ENCODE measurements at places on chromosomes 1 and 21. TPM values are rescaled to one million over a fixed set of nuclear protein-coding genes. Genes with fewer than 3 reads are reported as not detected.

DNA sequence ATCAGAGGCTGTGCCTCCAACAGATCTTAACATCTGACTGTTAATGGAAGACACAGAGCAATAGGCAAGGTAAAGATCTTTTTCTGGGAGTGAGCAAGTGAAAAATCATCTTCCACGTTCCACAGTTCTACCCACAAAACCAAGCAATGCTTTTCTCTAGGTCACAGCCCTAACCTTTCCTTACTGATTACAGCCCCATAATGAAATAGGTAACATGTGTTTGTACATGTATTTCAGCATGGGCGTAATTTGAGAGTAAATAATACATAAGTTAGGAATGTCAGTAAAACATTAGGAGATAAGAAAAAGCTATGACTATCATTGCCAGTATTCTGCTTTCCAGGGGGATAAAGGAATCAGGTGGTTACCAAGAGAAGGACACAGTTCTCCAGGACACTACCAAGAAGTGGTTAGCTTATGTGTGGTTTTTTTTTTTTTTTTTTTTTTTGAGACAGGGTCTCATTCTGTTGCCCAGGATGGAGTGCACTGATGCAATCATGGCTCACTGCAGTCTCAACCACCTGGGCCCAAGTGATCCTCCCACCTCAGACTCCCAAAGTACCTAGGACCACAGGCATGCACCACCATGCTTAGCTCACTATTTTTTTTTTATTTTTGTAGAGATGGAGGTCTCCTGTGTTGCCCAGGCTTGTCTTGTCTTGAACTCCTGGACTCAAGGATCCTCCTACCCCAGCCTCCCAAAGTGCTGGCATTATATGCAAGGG is 72.0 kb downstream of the DAP3 start:
- no peak for DNase-seq

TCEA3 gene
- 3.1 TPM for total RNA-seq

ASTN1 gene
- 0.23 TPM for total RNA-seq

GRCh38 chr1:36108314-36108713 is 16.7 kb downstream of the COL8A2 start:
- no peak for DNase-seq

- DNase-seq, result no peak
Observed at GRCh38 chr1:94709891-94710581, 110.1 kb upstream of the SLC44A3 start.

- no peak for DNase-seq
Observed at GRCh38 chr1:48470481-48470855, 1.5 kb downstream of the SPATA6 start.

CDC20 gene
- 308 TPM for total RNA-seq

GRCh38 chr1:43455213-43455889 is 1.6 kb upstream of the HYI start:
- no peak for DNase-seq

LRIG2 gene
- total RNA-seq, result 3.9 TPM

SYT11 gene
- 13.2 TPM for total RNA-seq

GRCh38 chr1:201190005-201190404 is 619 bp upstream of the IGFN1 start:
- no peak for DNase-seq

GRCh38 chr1:109370712-109371340 is 26.9 kb downstream of the SORT1 start:
- peak; percentile 86 for DNase-seq

DNA sequence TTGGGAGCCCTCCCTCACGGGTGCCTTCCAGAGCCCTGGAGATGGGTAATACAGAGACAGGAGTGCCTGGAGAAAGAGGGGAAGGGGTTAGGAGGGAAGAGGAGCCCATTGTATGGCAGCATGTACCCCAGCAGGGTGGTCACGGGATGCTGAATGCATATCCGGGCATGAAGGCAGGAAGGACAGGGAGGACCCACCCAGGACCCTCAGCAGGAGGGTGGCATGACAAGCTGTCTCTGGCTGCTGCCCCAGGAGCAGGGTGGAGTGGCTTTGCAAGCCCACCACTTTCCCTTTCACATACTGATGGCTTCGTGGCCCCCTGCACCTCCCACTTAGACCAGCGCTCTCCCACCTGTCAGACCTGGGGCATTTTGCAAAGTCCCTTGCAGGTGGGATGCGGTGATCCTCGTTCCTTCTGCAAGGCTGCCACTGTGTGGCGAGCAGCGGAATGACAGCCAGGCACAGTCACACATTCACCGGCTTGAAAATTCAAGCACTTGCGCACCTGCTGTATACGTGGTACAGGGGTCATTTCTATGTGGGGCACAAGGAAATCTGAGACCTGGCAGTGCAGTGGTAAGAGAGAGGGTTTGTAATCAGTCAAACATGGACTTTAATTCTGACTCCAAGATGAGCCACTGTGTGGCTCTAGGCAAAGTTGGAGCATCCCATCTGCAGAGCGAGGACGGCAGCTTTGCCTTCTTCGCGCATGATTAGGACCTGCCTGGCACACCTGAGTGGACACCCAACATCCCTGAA is 53.2 kb upstream of the TMEM51 start:
- DNase-seq, result no peak

SLFNL1 gene
- total RNA-seq, result not detected
